CD4-positive, alpha-beta T cell treated with Interleukin-4 for 1 hour (primary cell): ENCODE measurements at places on chromosomes 12 and 14.

DNA sequence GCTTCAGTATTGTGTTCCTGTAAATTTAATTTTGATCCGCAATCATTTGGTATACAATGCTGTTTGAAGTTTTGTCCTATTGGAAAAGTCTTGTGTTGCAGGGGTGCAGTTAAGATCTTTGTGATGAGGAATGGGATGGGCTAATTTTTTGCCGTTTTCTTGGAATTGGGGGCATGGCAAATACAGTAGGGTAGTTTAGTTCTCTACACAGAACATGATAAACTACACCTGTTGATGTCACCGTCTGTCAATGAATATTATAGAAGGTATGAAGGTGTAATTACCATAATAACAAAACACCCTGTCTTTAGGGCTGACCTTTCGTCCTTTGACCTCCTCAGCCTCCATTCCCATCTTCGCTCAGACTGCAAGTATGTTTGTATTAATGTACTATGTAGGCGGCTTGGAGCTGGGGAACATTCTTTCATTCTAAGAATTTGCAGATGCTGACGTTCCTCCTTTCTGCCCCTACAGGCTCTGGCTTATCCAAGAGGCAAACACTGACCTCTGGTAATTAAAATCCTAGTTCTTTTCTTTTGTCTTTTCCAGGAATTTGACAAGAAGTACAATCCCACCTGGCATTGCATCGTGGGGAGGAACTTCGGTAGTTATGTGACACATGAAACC is 1.7 kb downstream of the DYNLL1 start:
- no peak for DNase-seq

DNA sequence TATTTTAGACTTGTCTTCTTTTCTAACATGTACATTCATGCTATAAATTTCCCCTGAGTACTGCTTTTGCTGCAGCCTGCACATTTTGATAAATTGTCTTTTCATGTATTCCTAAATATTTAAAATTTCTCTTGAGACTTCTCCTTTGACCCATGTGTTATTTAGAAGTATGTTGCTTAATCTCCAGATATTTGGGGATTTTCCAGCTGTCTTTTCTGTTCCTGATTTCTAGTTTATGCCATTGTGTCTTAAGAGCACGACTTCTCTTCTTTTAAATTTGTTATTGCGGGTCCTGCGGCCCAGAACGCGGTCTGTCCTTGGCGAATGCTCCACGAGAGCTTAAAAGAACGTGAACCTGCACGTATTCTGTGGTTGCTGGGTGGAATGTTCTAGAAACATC is 136.4 kb downstream of the KIF26A start:
- DNase-seq: no peak

DNA sequence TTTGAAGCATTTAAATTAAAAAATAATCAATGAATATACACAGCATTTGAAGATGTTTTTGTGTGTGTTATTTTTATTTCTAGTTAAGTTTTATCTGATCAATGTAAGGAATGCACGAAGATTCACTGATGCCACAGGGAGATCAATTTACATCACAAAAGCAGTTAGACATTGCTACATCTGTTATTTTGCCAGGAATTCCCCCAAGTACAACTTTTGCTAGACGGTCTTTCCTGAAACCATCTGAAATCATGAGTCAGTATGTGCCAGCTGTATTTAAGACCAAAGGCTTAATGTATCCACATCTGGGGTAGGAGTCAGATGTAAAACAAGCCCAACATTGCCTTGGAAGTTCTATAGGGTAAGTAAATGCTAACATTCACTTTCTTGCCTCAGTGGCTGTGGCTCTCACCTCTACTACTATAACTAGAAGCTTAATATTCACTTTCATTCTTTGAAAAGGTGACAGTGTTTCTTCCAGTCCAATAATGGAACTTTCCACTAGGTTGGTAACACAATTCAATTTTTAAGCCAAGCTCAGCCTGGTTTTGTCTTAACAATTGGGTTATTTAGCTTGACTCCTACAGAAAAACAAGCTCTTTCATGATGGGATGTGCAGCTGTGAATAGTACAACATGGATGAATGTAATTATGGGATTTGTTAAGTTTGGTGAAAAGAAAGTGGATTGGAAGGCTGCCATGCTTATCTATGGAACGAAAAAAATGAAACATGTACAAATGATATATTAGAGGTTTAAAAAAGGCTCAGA is 385.4 kb upstream of the TMEM132C start:
- no peak for DNase-seq

GRCh38 chr12:104292872-104293794 is 10.4 kb upstream of the EID3 start:
- DNase-seq: no peak

DNA sequence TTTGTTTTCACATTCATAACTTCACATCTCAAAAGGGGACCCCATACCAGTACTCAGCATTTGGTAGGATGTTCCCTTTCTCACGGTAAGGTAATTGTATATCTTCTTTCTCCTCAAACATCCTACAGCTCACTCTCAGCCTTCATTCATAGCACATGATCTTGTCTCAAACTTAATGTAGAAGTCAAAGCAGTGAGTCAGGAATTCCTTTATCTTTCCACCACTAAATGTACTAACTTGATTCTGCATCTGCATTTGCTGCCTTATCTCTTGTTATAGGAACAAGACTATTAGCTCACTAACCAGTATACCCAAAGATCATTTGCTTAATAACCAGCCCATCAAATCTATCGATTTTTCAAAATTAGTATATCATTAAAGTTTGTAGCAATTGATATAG is 22.9 kb downstream of the CPSF2 start:
- DNase-seq: no peak

DNA sequence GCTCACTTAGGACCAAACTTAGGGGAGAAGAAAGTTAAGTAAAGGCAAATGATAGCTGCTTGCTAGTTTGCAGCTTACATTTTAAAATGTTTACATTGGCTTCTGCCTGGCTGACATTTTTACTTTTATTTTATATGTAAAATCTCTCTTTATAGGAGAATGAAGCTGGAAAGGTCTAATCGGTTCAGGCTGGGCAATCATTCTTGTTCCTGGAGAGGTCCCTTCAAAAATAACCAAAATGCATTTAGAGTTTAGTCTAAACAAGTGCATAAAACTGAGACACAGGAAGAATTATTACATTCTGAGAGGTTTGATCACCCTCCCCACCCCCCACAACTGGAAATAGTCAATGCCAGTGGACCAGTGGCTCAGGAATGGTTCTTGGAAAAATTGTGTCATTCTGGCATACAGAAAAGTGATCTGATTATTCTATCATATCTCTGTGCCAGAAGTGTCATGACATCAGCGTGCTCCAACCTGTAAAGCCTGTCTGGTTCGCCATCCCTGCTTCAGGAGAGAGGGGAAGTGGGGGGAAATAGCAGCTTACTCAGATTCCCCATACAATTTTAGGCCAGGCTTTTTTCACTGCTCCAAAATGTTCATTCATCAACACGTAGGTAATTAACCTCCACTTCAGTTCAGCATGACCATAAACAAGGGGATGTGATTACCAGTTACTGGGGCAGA is 4.2 kb downstream of the PRICKLE1 start:
- no peak for DNase-seq

DNA sequence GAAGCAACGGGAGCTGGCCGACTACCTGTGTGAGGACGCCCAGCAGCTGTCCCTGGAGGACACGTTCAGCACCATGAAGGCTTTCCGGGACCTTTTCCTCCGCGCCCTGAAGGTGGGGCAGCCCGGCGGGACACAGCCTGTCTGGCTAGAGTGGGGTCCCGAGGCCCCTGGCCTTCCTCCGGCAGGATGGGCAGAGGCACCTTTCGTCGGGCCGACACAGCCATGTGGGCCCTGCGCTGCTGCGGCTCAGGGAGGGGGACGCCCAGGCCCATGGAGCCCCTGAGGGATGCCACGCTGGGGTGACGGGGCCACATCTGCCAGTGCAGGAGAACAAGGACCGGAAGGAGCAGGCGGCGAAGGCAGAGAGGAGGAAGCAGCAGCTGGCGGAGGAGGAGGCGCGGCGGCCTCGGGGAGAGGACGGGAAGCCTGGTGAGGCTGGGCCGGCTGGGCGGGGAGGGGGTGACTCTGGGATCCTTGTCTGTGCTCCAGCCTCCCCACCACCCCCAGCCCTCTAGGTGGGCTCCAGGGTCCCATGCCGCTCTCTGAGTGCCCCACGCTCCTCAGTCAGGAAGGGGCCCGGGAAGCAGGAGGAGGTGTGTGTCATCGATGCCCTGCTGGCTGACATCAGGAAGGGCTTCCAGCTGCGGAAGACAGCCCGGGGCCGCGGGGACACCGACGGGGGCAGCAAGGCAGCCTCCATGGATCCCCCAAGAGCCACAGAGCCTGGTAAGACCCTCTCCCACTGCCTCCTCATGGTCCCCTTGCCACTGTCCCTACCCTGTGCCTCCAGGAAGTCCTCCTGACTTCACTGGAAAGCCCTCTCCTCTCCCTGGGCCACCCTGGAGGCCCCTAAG is 10.9 kb upstream of the ADSS1 start:
- no peak for DNase-seq

DNA sequence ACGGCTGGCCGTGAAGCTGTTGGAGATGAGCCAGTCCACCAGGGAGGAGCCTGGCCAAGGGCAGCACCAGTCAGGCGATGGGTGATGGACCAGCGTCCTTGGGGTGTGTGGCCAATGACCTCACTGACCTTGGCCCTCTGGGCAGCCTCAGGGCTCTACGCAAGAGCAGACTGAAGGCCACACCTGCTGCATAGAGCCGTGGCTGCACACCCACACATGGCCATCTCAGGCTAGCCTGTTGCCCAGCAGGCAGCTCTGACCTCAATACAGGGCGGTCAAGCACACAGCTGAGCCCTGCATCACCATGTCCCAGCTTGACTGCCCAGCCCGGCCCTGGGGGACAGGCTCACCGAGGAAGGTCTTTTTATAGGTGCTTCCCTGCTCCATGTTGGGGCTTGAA is 19.2 kb downstream of the PLEK2 start:
- DNase-seq: no peak

GRCh38 chr12:2528001-2528400 is 266.8 kb upstream of the FKBP4 start:
- no peak for DNase-seq

- DNase-seq: no peak
Measured at GRCh38 chr12:32036477-32037263, 70.0 kb upstream of the BICD1 start.

DNA sequence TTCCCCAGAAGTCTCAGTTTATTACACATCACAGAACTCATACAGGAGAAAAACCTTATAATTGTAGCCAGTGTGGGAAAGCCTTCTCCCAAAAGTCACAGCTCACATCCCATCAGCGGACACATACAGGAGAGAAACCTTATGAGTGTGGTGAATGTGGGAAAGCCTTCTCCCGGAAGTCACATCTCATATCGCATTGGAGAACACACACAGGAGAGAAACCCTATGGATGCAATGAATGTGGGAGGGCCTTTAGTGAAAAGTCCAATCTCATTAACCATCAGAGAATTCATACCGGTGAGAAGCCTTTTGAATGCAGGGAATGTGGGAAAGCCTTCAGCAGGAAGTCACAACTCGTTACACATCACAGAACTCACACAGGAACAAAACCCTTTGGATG is 20.1 kb downstream of the ZNF84 start:
- DNase-seq: no peak

GRCh38 chr12:128583453-128583852 is 240.3 kb downstream of the SLC15A4 start:
- DNase-seq: no peak

DNA sequence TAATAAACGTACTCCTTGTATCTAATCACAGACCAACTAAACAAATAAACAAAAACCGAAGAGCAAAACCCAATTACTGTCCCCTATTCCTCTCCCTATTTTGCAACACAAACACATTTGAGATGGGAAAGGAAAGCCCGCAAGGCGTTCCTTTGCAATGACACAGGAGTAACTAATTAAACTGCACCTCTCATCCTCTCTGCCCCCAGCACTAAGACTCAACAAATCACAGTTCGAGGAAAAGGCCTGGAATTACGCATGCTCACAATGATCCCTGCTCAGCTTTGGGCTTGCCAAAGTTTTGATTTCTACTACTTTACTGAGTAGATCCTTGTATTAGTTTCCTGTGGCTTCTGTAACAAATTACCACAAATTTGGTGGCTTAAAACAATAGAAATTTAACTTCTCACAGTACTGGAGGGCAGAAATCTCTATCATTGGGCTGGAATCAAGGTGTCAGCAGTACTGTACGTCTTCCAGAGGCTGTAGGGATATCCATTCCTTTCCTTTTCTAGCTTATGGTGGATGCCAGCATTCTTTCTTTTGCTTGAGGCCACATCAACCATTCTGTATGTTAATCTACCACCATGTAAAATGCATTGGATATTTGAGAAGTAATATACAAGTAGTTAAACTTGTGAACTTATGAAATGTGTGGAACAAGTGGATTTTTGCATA is 123.0 kb downstream of the NAV3 start:
- DNase-seq: no peak

DNA sequence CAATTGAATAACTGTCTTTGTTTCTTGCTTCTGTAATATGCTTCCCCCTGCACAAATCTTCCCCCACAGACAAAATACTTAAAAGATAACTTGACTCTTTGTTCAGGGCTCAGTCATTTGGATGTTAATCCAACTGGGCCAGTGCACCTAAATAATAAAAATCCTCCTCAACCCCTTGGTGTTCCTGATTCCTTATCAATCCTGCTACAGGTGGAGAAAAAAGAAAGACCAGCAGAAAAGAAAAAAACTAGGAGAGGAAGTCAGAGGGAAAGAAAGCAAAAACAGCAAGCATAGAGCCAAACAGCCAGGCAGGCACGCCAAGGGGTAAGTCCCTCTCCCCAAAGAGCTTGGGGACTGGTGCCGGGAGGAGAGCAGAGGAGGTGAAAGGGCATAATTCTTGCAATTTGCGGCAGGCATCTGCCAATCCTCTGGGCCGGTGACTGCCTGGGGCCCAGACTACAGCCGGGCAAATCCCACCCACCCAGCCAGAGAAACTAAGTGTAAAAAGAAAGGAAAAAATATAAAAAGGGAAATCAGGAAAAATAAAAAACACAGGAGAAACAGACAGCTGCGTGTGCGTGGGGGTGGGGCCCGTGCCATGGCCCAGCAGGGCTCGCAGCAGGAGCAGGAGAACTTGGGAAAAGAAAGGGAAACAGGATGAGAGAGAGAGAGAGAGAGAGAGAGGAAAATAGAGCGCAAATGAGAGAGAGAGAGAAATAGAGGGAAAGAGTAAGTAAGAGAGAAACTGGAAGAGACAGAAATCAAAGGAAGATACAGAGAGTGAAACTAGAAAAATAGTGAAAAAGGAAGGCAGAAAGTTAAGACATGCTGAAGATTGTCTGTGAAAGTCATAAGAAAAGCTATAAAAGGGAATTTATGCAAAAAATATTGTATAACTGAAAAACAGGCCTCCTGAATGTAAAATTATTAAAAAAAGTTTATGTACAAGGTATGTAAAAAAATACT is 21.4 kb downstream of the KLRK1 start:
- DNase-seq: no peak
